Mesothelial cell of epicardium (in vitro differentiated cells): ENCODE measurements at places on chromosomes 1 and 21.

DNA sequence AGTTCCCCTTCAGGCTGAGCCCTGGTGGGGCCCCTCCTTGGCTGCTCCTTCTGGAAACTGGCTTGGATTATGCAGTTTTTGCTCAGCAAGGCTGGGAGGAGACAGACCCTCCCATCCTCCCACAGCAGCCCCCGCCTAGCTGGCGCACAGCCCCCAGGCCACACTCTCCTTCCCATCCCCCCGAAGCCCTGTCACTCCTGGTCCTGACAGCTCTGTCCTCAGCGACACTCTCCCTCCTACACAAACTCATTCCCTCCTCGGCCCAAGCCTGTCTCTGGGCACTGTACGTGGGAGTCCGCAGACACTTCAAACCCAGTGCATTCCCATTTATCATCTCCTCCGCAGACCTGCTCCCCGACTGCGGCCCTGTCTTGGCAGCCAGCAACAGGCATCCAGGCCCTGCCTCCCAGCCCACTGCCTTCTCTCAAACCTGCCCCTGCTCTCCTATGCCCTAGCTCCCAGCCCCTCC, 25.0 kb upstream of the EPHB2 start:
- DNase-seq, result peak; percentile 78

GRCh38 chr1:7719468-7720094, 51.5 kb upstream of the VAMP3 start:
- DNase-seq, result no peak

GRCh38 chr1:8171751-8172464, 145.8 kb upstream of the ERRFI1 start:
- DNase-seq, result no peak

DNA sequence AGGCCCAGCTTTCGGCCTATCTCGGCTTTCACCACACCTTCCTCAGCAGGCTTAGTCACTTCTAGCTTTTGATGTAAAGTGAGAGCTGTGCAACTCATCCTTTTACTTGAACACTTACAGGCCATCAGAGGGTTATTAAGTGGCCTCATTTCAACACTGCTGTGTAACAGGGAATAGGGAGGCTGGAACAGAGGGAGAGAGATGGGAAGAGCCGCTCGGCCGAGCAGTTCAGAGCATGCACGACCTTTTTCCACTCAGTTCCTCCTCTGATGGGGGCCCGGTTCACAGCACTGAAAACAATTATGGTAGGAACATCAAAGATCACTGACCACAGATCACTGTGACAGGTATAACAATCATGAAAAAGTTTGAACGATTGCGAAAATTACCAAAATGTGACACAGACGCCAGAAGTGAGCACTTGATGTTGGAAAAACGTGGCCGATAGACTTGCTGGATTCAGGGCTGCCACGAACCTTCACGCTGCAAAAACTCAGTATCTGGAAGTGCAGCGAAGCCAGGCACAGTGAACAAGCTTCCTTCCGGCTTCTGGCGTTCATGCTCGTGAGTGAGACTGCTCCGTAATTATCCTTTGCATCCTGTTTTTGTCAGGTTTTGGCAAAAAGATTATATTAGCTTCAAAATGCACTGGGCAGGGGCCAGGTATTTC, 28.6 kb downstream of the AGPAT3 start:
- DNase-seq, result no peak

- no peak for DNase-seq
These were observed 21.2 kb downstream of the PADI6 start for GRCh38 chr1:17393230-17393629.

GRCh38 chr1:35505911-35506798, 51.0 kb downstream of the KIAA0319L start:
- no peak for DNase-seq

DNA sequence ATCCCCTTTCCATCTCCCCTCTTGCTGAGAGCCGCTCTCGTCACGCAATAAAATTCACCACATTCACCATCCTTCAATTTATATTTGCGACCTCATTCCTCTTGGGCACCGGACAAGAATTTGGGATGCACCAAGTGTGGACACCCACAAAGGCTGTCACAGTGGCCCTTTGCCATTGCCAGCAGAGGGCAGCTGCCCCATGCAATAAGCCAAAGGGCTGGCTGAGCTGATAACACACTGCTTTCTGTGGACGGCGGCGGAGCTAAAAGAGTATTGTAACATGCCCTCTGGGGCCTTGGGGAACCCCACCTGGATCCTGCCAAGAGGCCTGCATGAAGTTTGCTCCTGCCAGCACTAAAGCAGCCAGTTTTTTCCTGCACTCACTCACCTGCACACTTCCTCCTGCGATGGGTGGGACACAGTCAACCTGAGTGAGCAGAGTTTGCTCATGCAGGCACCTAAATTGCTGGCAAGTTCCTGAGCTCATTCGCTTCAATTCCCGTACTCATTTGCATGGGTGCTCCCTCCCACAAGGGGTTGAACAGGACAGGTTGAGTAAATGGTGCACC, 792.3 kb upstream of the ADAMTS5 start:
- no peak for DNase-seq

GRCh38 chr1:3674100-3675094, 22.1 kb downstream of the TP73 start:
- no peak for DNase-seq

- DNase-seq, result no peak
These were observed 239.9 kb upstream of the IRF2BP2 start for GRCh38 chr1:234849832-234850231.

DNA sequence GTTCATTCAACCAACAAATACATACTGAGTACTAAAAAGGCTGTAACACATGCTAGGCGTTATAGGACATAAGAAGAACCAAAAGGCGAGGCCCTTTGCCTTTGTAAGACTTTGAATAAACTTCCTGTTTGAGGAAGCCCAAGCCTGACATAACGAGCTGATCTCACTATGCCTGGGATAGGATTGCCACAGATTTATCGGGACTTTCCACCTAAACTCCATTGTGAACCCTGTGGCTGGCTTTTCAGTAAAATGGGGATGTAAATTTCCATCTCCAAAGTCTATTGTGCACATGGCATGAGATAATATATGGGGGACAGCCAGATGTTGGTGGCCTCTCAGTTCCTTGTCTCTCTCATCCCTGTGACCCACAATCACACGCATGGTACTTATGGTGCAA, 41.9 kb downstream of the LMO4 start:
- no peak for DNase-seq

DNA sequence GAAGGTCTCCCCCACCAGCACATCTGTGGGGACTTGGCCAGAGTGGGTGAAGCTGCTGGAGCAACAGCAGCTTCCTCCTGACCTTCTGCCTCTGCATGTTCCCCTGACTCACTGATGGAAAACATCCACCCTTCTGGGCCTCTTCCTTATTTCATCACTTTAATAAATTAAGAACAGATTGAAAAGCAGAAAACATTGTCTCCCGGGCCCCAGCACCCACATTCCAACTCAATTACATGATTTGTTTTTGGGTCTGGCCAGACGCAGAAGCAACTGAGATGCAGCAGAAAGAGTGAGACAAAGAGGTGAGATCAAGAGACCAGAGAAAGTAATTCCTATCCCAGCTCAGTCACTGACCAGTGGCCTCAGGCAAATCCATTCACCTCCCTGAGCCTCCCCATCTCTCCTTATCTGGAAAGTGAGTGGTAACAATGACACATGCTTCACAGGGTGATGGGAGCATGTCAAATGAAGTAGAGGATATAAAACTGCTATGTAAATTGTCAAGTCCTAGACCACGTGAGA, 157.1 kb downstream of the ELAVL4 start:
- DNase-seq, result no peak

DNA sequence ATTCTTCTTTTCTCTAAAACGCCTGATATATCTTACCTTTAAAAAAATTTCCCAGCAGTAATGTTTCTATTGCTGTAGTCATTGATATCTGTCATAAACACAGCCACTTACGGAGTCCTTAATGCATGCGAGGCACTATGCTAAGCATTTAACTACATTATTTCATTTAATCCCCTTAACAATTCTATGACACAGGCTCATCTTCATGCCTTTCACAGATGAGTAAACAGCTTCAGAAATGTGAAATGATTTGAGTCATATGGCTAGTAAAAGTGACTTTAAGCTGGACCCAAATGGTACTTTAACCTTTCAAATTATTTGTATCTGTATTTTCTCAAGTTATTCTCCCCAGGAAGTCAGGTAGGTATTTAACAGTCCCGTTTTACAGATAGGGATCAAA, 125.1 kb upstream of the FGGY start:
- no peak for DNase-seq

GRCh38 chr1:239647045-239647444, 260.7 kb downstream of the CHRM3 start:
- no peak for DNase-seq

GRCh38 chr1:104855550-104855949, 1105.9 kb downstream of the AMY1C start:
- no peak for DNase-seq

DNA sequence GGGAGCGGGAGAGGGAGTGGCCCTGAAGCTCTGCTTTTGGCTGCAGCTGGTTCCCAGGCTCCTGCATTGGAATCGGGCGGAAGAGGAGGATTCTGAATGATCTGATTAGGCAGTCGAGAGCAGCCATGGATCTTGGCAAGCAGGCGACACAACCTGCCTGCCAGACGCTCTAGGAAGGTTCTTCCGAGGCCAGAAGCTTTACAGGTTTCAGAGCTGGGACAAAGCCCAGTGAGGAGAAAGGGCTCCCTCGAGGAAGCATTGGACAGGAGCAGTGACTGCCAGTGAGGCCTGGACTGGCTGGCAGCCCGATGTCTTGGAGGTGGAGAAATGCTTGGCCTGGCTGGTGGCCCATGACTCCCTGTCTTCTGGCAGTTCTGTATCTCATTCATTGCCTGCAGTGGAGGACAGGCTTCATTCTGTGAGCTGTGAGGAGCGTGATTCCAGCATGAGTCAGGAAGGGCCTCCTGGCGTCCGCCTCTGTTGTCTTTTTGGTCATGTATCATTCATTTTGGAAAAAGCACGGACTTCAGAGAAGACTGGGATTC, 132.7 kb upstream of the IPO9 start:
- DNase-seq, result no peak

DNA sequence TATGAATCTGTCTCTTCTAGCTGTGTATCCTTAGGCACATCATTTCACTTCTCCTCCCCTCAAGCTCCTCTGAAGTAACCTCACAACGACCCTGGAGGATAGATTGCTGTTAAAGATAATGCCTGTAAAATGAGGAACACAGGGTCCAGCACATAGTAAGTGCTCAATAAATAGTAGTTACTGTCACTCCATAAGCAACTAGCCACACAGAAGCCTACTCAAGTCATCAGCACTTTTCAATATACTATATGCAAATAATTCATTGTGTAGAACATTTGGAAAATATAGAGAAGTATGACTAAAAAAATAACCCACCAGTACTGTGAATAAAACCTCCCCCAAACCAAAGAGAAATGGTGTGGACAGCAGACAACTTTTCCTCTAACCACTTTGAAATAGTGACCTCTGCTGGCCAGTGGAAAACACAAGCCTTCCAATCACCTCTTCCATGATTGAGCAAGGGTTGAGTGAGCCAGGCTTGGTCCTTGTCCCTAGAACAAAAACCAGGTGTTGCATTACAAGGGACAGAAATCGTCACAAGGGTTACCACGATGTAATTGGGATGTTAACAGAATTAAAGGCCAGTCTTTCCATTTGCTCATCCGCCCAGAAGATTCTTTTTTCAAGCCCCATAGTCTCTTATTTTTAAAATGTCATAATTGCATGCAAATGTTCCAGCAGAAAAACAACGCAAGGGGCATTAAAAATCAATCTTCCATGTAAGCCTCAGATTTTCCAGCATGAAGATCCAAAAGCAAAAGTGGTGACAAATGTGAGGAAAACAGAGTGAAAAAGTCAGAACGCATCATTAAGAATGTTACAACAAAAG, 15.7 kb upstream of the GLIS1 start:
- DNase-seq, result no peak

DNA sequence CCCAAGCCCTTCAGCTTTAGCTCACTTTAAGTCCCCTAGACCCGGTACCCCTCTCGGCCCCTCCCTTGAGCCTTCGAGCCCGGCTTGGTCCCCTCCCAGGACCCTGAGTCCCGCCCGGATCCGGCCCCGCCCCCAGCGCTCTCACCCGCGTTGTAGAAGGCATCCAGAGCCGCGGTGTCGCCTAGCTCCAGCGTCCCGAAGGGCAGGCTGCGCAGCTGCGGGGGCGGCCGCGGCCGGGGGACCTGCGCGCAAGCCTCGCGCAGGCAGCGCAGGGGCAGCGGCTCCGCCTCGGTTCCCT, 699 bp downstream of the MAP3K6 start:
- DNase-seq, result peak; percentile 76

GRCh38 chr1:12604114-12604874, 13.7 kb downstream of the DHRS3 start:
- DNase-seq, result no peak

DNA sequence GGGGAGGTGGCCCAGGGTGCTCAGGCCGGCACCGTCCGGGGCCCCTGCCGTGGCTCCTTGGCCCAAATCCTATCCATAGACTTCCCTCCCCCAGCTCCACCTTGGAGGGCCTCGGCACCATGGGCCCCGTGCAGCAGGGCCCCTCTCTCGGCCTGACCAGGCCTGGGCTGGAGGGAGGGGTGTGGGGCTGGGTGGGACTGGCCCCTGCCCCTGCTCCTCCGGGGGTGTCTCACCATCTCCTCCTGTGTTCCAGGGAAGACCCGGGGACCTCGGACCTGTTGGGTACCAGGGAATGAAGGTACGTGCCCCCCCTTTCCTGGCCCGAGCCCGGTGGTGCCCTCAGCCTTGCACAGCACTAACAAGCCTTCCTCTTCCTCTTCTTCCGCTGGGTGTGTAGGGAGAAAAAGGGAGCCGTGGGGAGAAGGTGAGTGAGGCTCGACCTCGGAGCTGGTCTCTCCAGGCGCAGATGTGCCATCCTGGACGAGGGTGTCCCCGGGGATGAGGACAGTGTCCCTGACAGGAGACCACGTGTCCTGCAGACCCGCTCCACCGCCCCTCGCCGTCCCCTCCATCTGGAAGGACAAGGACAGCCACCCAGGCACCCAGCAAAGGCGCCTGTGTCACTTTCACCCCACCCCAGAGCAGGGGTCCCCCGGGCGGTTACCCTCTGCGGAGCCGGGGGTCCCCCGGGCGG, 7.9 kb downstream of the COL6A1 start:
- no peak for DNase-seq
